ENCODE measurements at places on chromosomes 1 and 21.

DNA sequence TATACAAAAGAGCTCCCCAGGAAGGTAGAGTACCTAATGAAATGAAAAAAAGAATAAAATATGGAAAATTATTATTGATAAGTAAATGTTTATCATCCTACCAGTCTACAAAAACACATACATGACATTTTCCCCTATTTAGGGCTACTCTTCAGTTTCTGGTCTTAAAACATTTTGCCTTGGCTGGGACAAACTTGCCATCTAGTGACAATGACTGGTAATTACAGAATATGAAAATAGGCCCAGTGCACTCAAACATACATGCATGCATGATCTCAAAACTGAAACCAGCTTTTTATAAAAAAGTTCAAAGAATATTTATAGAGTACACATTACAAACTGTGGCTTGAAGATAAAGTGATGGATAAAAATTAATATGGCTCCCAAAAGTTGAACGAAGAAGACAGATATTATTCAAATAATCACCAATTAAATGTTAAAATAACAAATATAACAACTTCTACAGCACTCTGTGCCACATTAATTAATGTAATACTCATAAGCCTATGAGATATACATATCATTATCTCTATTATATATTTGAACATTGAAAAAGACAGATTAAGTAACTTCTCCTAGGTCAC lies 10.5 kb upstream of the RNPC3 start:
- peak; percentile 53 for ATAC-seq

- no peak for ATAC-seq
Measured at GRCh38 chr1:41447995-41448770, 36.3 kb downstream of the EDN2 start.

DNA sequence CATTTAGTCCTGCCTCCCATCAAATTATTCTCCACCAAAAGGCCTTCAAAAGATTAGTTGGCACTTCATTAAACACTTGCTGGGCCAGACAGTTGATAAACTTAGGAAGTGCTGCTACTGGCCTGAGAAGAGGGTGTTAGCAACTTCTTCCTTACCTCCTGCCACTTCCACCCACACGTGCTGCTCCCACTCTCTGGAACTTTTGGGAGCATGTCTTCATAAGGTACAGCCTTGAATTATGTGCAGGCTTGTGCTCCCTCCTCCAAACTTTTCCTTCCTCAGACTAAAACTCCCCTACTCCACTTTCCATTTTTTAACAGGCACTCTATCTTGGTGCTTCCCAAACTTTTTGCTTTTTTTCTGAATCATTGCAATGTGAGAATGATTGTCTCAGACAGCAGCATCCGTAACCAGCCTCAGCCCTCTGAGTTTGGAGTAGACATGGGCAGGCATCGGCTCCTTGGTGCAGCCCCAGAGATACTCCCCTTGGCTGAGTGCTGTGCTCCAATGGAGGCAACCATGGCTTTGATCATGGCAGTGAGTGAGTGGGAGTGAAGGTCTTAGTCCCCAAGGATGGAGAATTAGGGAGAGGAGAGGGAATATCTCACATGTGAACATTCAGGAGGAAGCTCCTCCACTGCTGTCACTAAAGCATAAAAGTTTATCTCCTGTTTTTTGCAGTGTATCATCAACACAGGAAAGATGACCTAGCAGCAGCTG lies 8.7 kb upstream of the LELP1 start:
- ATAC-seq, result no peak

- ATAC-seq, result no peak
Measured at GRCh38 chr1:183622013-183622412, 13.6 kb downstream of the ARPC5 start.

GRCh38 chr1:236700903-236701302 lies 14.6 kb downstream of the ACTN2 start:
- no peak for ATAC-seq
